Common myeloid progenitor, CD34-positive (primary cell): ENCODE measurements at places on chromosomes 7 and 10.
A peak's percentile ranks its signal among the peaks of the same experiment; 100 is the strongest.

DNA sequence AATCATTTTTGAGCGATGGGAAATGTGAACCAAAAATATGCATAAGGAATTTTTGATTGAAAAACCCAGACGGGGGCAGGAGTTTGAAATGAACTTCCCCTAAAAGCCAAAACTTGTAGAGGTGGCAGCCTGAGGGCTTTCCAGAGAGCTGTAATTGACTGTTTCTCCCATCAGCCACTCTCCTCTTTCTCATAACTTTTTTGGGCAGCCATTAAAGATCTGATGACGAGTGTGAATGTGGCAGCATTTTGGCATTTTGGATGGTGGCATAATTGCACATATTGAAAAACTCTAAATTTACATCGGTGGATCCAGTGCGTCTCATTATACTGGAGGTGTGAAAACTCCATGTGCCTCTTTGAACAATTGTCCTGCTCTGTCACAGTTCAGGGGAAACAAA is 159.0 kb downstream of the CUX1 start:
- H3K27ac ChIP-seq: no peak overlapping the region
- DNase-seq: no peak
- peaks cover 9% of the 10 kb centered on the region for H3K36me3 ChIP-seq
- H3K4me1 ChIP-seq: no peaks in the 10 kb centered on the region
- H3K27me3 ChIP-seq: no peaks in the 10 kb centered on the region

DNA sequence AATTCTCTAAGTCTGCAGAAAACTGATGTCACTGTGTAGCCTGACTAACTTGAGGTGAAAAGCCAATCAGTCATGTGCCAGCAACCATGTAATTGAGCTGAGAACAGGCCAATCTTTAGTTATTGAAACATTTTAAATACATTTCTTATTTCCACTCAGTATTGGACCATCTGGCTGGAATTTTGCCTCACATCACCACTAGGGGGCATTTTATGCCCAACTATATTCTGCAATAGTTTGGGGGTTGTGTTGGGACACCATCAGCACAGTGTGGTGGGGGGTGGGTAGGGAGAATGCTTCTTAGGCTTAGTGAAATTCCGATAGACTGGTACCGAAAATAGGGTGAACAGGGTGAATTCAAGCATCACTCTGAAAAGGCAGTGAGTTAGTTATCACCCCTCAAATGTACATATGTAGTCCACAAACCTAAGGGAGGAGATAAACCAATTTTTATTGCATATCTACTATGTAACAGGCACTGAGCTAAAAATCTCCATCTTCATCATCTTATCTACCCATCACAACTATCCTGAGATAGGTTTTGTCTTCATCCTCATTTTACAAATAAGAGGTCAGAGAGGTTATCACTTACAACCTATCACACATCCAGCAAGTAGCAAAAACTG is 17.8 kb downstream of the NPSR1 start:
- no peaks in the 10 kb centered on the region for H3K27me3 ChIP-seq
- H3K36me3 ChIP-seq: no peaks in the 10 kb centered on the region
- no peak overlapping the region for H3K27ac ChIP-seq
- DNase-seq: peak; percentile 21
- H3K4me3 ChIP-seq: no peak overlapping the region

DNA sequence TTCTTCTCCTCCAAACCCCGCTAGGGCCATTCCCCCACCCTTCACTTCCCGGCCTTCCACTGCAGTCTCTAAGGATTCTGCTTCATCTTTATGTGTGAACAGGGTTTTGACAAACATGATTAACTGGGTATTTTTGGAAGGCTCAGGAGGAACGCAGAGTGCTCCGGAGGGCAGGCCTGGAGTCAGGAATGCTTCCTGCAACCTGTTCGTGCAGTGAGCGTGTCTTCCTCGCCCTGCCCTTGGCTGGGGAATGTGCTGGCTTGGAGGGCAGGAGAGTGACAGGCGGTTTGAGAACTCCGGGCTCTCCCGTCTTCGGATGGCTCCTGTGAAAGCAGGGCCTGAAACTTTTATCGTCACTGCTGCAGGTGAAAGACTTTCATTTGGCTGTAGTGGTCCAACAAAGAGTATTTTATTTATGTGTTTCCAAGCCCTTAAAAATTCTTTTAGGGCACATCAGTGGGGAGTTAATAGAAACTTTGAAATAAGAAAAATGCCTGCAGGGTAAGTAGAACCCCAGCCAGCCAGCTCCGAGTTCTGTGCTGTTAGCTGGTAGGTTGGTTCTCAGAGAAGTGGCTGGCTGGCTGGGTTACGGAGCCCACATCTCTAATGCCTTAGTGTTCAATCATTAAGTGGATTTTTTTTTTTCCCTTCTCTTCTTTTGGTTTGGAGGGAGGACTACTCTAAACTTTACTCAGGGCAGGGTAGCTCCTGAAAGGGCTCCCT is 51.0 kb downstream of the TCF7L2 start:
- H3K4me1 ChIP-seq: peaks cover 3% of the 10 kb centered on the region
- no peak overlapping the region for H3K4me3 ChIP-seq
- peaks cover 1% of the 10 kb centered on the region for H3K36me3 ChIP-seq
- no peaks in the 10 kb centered on the region for H3K27me3 ChIP-seq
- no peak for DNase-seq

DNA sequence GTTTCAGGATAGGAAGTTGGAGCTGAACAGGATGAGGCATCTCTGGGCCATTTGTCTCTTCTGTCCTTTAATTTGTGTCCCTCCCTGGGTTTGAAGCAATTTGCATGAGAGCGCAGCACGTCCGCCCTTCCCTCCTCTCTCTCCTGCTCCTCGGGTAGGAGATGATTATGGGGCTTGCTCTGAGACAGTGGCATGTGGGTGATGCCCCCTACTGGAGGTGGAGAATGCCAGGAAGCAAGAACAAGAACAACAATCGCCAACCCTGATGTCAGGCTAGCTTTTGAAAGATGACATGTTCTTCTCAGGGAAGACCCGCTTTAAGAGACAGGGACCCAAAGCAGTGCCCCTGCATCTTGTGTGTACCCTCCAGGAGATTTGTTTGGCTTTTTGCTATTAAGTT is 63.9 kb upstream of the LOXL4 start:
- no peak overlapping the region for H3K27ac ChIP-seq
- H3K4me1 ChIP-seq: no peaks in the 10 kb centered on the region
- H3K27me3 ChIP-seq: peaks cover 16% of the 10 kb centered on the region
- peak; percentile 14 for DNase-seq
- H3K4me3 ChIP-seq: no peak overlapping the region

- no peak overlapping the region for H3K4me3 ChIP-seq
- no peak overlapping the region for H3K27ac ChIP-seq
- no peaks in the 10 kb centered on the region for H3K4me1 ChIP-seq
These were observed 467.0 kb upstream of the PODXL start for GRCh38 chr7:132023466-132023865.

- H3K27me3 ChIP-seq: no peaks in the 10 kb centered on the region
- no peak overlapping the region for H3K27ac ChIP-seq
- no peak overlapping the region for H3K4me3 ChIP-seq
- H3K4me1 ChIP-seq: no peaks in the 10 kb centered on the region
- no peaks in the 10 kb centered on the region for H3K36me3 ChIP-seq
These were observed 123.2 kb downstream of the SLC16A9 start for GRCh38 chr10:59586407-59586891.

DNA sequence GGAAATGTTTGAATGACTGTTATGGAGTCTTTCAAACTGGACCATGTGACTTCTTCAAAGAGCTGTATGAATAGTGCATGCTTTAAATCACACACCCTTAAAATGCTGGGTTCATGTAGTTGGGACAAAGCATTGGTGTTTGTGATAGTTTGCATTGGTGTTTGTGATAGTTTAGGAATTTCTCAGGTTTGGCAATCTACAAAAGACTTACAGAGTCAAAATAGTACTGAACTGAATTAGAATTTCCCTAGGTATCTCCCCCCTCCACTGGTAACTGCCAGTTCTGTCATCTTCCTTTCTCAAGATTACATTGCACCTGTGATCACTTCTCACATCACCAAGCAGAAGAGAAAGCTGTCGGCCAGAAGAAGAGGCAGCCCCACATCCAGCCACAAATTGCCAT is 261.1 kb downstream of the GATA3 start:
- no peaks in the 10 kb centered on the region for H3K36me3 ChIP-seq
- H3K4me1 ChIP-seq: no peaks in the 10 kb centered on the region
- H3K27ac ChIP-seq: no peak overlapping the region
- no peak for DNase-seq
- H3K4me3 ChIP-seq: no peak overlapping the region
- no peaks in the 10 kb centered on the region for H3K27me3 ChIP-seq

GRCh38 chr7:2033586-2034135 is 199.1 kb downstream of the MAD1L1 start:
- no peaks in the 10 kb centered on the region for H3K27me3 ChIP-seq
- no peak overlapping the region for H3K27ac ChIP-seq
- H3K36me3 ChIP-seq: no peaks in the 10 kb centered on the region
- no peak overlapping the region for H3K4me3 ChIP-seq
- peaks cover 40% of the 10 kb centered on the region for H3K4me1 ChIP-seq

- no peak for DNase-seq
- no peak overlapping the region for H3K27ac ChIP-seq
- no peaks in the 10 kb centered on the region for H3K36me3 ChIP-seq
- no peak overlapping the region for H3K4me3 ChIP-seq
- H3K4me1 ChIP-seq: no peaks in the 10 kb centered on the region
These were observed 224.6 kb downstream of the RELN start for GRCh38 chr7:103764901-103765300.

DNA sequence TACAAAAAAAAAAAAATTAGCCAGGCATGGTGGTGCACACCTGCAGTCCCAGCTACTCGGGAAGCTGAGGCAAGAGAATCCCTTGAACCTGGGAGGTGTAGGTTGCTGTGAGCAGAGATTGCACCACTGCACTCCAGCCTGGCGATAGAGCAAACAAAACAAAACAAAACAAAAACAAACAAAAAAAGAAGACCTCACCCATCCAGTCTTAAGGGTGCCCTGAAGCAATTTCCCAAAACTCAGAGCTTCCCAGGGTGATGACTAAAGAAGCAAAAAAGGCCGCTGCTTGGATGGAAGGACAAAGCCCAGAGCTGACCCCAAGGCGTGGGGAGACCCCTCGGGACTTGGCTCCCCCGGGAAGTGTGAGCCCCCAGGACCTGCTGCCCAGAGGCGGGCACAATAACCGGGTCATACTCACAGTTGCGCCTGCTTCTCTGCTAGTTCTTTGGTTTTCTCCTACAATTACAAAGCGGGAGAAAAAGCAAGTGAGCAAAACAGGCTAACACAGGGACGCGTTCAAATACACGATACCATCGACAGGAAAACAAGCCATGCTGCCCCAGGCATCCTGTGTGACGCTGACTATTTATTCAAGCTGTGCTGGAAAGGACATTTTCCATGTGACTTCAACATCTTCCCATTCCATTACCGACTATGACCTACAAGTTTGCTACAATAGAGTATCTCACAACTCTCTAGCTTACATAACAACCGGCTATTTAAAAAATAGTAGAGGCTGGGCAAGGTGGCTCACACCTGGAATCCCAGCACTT is 29.9 kb downstream of the PAPOLB start:
- H3K27ac ChIP-seq: no peak overlapping the region
- no peak for DNase-seq
- no peaks in the 10 kb centered on the region for H3K27me3 ChIP-seq
- no peak overlapping the region for H3K4me3 ChIP-seq
- no peaks in the 10 kb centered on the region for H3K4me1 ChIP-seq

DNA sequence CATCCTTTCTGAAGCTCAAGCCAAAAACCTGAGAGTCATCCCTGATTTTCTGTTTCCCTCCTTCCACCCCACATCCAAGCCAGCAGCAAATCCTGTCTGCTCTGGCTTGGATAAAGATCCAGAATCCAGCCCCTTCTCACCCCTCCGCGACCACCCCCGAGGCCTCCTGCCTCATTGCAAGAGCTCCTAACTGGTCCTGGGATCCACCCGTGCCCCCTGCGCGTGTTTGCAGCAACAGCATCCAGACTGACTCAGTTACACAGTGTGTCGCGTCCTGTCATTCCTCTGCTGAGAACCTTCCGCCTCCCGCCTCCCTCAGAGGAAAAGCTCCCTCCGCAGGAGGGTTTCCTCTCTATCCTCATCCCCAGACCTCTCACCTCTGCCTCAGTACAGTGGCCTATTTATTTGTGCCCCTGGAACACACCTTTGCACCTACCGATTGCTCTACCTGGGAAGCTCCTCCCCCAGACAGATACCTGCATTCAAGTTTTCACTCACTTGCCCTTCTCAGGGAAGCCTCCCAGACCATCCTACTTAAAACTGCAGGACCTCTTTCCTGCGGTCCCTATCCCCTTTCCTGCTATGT is 21.6 kb upstream of the GRID1 start:
- H3K27me3 ChIP-seq: no peaks in the 10 kb centered on the region
- H3K4me3 ChIP-seq: no peak overlapping the region
- peaks cover 5% of the 10 kb centered on the region for H3K4me1 ChIP-seq
- H3K36me3 ChIP-seq: no peaks in the 10 kb centered on the region

DNA sequence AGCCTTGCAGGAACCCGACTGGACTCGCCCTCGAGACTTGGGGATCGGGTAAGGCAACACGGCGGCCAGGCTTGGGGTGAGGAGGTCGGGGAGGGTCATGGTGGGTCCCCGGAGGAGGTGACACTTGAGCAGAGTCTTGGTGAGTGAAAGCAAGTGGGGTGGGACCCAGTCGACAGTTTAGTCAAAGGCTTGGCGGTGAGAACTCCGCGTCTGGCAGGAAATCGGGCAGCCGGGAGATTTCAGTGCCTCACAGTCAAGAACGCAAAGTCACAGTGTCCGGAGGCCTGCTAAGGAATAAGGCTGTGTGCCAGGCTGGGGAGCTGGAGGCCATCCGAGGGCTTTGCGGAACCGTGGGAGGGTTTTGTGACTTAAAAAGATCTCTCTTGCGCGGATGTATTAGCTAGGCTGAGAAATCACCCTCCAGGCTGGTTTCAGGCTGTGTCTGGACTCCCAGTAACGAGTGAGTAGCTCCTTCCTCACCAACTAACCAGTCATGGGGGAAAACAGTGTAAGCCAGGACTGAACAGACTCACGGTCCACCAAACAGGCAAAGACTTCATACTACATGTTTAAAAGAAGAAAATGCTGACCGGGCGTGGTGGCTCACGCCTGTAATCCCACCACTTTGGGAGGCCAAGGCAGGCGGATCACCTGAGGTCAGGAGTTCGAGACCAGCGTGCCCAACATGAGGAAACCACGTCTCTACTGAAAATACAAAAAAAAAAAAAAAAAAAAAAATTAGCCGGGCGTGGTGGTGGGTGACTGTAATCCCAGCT is 613 bp downstream of the AP5Z1 start:
- peaks cover 3% of the 10 kb centered on the region for H3K4me1 ChIP-seq
- peak overlapping the region; percentile 92 for H3K4me3 ChIP-seq
- H3K27ac ChIP-seq: peak overlapping the region; percentile 97
- H3K27me3 ChIP-seq: no peaks in the 10 kb centered on the region
- DNase-seq: peak; percentile 92
